CD4-positive, alpha-beta memory T cell (primary cell): ENCODE measurements at places on chromosomes 12 and 14.
A peak's percentile ranks its signal among the peaks of the same experiment; 100 is the strongest.

GRCh38 chr14:48504921-48505320 lies 829.5 kb upstream of the MDGA2 start:
- no peak for DNase-seq

DNA sequence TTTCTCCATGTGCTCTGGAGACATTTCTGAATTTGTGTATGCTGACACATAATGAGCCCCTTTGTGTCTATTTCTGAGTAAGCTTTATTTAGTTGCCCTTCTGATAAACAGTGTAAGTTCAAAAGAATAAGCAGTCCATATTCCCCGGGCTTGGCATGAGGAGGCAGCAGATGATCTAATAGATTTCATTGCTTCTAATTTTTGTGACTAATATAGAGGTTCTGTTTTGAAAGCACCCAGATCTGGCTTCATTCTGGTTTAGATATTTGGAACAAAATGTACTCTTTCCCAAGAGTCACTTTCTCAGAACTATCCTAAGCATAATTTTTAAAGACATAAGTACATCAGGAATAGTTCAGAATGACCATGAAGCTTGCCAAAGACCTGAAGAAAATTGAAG lies 290.9 kb downstream of the BTG1 start:
- no peak for DNase-seq

GRCh38 chr12:91261820-91262676 lies 79.4 kb upstream of the DCN start:
- DNase-seq = no peak

DNA sequence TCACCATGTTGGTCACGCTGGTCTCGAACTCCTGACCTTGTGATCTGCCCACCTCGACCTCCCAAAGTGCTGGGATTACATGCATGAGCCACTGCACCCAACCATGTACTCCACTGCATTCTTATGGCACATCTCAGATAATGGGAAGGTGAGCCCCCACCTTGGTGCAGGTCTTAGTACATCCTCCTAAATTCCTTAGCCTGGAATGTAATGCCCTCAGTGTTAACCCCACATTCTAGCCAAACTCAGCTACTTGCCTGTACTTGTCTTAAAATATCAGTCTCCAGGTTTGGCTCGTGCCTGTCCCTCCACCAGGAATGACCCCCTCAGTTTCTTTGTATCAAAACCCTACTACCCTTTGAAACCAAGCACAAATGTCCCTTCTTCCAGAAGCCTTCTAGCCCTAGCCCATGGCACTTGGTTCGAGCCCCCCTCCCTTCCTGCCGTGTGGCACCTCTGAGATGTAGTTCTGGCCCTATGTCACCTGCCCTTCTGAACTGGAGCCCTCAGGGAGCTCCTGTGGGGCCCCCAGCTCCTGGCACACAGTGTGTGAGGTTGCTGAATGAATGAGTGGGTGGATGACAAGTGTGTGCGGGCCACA lies 8.4 kb downstream of the KCNH3 start:
- no peak for DNase-seq

DNA sequence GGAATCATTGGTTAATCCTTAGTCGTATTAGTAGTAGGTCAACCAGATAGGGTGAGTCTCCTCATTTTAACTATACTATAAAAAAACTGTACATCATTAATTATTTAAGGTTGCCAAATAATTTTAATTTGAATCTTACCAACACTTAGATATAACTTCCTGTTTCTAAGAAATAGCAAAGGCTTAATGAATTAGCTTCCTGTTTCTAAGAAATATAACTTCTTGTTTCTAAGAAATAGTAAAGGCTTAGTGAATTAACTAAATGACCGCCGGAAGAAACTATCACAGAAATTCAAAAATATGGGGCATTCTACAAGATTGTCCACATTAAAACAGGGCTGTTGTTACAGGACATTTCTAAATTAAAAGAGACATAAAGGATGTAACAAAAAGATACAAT lies 392.9 kb upstream of the FOXG1 start:
- no peak for DNase-seq

DNA sequence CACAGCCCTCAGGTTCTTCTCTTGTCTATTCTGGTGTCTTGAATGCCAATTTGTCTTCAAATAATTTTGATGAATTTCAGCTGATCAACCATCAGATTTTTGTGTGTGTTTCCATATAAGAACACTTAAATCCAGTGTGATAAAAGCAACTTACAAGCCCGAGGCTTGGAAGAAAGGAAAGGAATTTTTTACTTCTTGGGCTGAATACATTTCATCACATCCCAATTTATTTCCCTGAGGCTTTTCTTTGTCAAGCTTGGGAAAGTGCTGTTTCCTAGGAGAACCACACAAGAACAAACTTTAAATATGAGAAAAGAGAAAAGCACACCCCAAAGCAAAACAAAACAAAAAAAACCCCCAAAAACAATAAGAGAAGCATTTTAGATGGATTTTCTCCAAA lies 26.6 kb downstream of the GPRC5D start:
- DNase-seq = no peak

GRCh38 chr12:109296431-109296830 lies 12.7 kb downstream of the FOXN4 start:
- no peak for DNase-seq

GRCh38 chr12:76103958-76104357 lies 19.5 kb upstream of the NAP1L1 start:
- no peak for DNase-seq

GRCh38 chr12:18632848-18633247 lies 105.0 kb downstream of the PLCZ1 start:
- DNase-seq = no peak

- no peak for DNase-seq
These were observed 51.1 kb downstream of the MIS18BP1 start for GRCh38 chr14:45201905-45202304.

DNA sequence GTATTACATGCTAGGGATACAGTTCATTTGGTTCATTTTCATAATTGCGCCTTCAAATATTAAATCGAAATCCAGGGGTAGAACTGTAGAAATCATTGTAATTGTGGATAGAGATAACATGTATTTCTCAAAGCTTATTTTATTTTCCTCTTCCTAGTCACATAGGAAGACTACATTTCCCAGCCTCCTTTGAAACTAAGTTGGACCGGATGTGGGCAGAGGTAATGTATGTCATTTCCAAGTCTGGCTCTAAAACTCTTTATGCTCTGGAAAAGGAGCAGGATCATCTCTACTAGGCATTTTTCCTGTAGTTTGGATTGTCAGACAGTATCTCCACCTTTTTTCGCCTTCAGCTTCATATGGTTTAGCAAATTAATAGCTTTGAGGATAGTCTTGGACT lies 70.1 kb upstream of the CRY1 start:
- DNase-seq = no peak

DNA sequence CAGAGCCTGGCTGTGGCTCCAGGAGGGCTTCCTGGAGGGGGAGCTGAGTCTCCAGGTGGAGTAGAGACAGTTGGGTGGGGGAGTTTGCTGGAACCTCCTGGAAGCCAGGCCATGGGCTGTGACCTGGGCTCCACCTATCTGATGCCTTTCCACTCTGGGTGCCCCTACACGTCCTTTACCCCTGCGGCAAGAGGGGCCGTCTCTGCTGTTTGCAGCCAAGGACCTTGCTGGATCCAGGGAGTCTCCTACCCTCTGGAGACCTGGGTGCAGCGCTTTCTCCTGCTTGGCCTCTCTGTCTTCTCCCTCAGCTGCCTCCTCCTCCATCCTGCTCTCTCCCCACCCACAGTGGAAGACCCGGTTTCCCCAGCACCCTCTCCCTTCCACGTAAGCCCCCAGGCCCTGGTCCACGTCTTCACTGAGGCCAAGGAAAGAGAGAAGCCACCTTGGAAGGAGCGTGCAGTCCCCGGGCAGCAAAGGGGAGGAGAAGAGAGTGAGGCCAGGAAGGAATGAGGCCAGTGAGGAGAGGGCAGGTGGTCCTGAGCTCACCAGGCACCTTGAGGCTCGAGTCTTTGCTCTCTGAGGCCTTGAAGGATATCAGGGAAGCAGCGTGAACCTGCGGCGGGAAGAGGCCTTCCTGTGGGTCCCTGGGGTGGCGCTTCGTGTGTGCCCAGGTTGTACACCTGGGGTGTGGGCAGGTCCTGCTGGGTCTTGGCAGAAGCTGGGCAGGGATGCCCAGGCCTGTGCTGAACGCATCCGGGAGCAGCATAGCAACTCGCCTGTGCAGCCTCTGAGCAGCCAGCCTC lies 294.3 kb upstream of the RTL1 start:
- DNase-seq = no peak

GRCh38 chr14:74018586-74019407 lies at the start of the genes BBOF1 and ENTPD5:
BBOF1 (plus strand) TSS chr14:74019349; CDS start chr14:74019479, 130 bp downstream.
ENTPD5 (minus strand) TSS chr14:74019288; CDS start chr14:73988102, 31,186 bp downstream.
- peak; percentile 88 for DNase-seq

- DNase-seq = no peak
These were observed 64.7 kb upstream of the ZFP36L1 start for GRCh38 chr14:68857516-68858070.

DNA sequence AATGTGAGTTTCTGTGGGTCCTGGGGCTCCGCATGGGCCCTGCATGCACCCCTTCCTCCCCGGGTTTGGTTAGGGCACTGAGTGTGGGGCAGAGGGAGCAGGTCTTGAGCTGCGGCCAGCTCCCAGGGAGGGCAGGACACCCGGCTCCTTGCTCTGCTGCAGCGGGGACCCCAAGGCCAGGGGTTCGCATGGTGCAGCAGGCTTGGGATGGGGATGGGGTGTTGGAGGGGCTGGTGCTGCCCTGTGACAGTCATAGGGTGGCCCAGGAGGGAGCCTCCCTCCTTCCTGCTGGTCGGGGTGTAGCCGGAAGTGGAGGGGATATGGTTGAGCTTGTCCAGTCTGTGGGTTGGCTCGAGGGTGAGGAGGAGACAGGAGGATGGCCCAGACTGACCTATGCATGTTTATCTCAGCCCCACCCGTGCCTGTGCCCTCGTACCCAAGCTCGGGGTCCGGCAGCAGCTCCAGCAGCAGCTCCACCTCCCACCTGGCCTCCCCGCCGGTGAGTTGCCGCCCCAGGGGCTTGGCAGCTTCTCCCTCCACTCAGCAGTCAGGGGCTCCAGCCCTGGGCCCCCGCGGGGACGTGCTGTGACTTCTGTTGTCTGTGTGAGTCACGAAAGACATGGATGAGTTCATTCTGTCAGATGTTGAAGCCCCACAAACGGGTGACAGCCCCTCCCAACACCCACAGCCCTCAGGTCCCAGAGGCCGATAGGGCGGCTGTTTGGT lies 16.0 kb downstream of the ULK1 start:
- DNase-seq = no peak
